ENCODE measurements at places on chromosomes 4 and X.

DNA sequence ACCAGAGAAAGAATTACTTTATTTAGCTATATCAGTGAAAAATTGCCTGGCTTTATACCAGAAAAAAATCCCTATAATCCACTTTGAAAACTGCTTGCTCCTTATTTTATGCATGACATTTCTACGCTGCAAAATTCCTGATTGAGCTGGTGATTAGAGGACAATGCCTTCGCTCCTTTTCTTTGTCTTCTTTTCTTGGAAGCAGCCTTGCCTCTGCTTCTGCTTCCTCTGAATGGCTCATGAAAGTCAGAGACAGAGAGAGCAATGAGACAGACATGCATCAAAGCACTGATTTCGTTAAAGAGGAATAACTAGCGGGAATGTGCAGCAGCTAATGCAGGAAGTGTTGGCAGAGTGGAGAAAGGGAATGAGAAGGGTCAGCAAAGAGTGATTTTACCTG, 294.3 kb upstream of the IGFBP7 start:
- DNase-seq: no peak

- no peak for DNase-seq
These were observed 76.7 kb downstream of the CLCN5 start for GRCh38 chrX:49999087-49999486.

- DNase-seq: no peak
These were observed 52.8 kb downstream of the NFKB1 start for GRCh38 chr4:102553982-102554381.

- DNase-seq: no peak
These were observed 26.6 kb upstream of the PPP1R2C start for GRCh38 chrX:42804524-42804923.

DNA sequence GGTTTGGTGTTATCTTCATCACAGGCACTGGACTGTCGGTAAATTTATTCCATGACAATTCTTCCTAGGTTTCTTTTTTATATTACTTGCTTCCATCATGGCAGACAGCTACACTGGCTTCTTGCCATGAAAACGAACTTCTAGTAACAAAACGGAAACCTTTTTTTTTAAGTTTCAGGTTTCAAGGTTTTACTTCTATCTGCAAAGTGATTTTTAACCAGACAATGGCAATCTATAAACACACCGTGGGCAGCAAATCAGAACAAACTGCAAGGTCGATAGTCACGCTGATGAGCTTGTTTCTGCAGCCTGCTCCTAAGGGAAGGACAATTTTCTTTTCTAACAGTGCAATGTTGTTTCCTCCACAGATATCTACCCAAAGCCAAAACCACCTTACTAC, 29.9 kb downstream of the XG start:
- DNase-seq: no peak

DNA sequence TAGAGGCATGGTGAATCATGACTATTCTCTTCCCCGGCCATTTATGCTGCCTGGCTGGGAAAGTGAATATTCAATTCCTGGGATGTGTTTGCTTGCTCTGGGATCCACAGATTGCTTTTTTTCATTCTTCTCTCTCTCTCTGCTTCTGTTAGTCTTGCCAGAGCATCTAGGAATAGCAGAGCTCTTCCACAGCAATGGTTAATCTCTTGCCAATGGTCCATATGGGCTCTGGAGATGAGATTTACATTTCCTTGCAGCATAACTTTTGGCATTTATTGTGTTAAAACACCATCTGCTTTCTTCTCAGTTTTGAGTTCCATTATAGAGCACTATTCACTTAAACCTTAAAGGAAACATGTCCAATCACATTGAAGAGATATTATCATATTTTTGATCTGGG, 59.2 kb upstream of the GUCY1A1 start:
- no peak for DNase-seq

GRCh38 chr4:66653937-66654336, 891.4 kb downstream of the CENPC start:
- DNase-seq: no peak

GRCh38 chr4:113781439-113782040, 20.0 kb upstream of the CAMK2D start:
- peak; percentile 53 for DNase-seq

- no peak for DNase-seq
These were observed 122.9 kb downstream of the PPA2 start for GRCh38 chr4:105350859-105351490.

GRCh38 chr4:159131564-159131963, 28.7 kb downstream of the RAPGEF2 start:
- DNase-seq: no peak

DNA sequence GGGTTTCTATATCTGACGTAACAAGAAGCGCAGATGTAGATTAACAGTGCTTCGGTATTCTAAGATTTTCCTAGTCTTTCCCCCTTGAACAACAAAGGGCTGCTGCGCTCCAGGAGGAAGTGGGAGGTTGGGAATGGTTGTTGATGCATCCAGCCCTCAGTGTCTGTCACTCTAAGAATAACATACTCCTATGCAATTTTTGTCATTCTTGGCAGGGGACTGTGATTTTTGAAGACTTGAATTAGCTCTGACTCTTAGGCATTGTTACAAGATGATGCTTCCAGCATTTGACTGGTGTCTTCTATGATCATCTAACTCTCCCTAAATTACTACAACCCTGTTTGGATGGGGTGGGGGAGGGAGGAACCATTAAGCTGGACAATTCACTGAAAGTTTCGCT, 394.2 kb downstream of the ARHGAP24 start:
- DNase-seq: no peak

GRCh38 chrX:145405012-145405411, 157.7 kb downstream of the SPANXN1 start:
- DNase-seq: peak; percentile 1
